Bronchus fibroblast of lung (primary cell): ENCODE measurements at places on chromosomes 7 and 10. TPM values are rescaled to one million over a fixed set of nuclear protein-coding genes. Genes with fewer than 3 reads are reported as not detected.

The GPER1 gene
- total RNA-seq = 4.2 and 5.2 TPM in 2 replicates

The EN2 gene
- total RNA-seq = not detected in 2 replicates

The TET1 gene
- 1.8 and 2.0 TPM in 2 replicates for total RNA-seq

The FLNC gene
- 208 and 209 TPM in 2 replicates for total RNA-seq

The ZNF425 gene
- total RNA-seq = 1.0 and 1.3 TPM in 2 replicates

The C10orf105 gene
- total RNA-seq = not detected in 2 replicates

The STEAP2 gene
- total RNA-seq = 5.5 and 6.8 TPM in 2 replicates

The C10orf62 gene
- not detected in 2 replicates for total RNA-seq

The NEUROG3 gene
- total RNA-seq = not detected in 2 replicates

The SPAG6 gene
- not detected in 2 replicates for total RNA-seq

The MKI67 gene
- total RNA-seq = 34.0 and 35.1 TPM in 2 replicates

The AASS gene
- 11.6 and 12.9 TPM in 2 replicates for total RNA-seq

The GPR37 gene
- 5.9 and 6.2 TPM in 2 replicates for total RNA-seq

The CALHM1 gene
- not detected in 2 replicates for total RNA-seq

The H2BK1 gene
- not detected in 2 replicates for total RNA-seq
